SK-N-SH (cell line): ENCODE measurements at places on chromosomes 7 and 10. TPM values are rescaled to one million over a fixed set of nuclear protein-coding genes. Genes with fewer than 3 reads are reported as not detected.
A peak's percentile ranks its signal among the peaks of the same experiment; 100 is the strongest.

DNA sequence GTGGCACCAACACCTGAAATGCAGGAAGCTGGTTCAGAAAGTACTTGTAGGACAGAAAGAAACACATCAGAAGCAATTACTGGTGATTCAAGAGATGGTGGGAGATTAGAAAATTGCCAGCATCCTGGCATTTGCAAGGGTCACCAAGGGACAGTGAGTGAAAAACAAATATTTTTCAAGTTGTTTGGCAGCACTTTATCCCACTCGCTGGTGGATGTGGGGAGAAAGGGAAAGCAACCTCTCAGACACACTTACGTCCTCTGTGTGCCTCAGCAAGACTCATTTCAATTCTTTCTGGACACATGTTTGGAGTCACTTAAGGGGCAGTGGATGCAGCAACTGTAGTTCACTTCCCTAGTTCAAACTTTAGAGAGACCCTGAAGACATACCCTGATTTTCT lies 440.4 kb upstream of the GHITM start:
- DNase-seq = no peak

DNA sequence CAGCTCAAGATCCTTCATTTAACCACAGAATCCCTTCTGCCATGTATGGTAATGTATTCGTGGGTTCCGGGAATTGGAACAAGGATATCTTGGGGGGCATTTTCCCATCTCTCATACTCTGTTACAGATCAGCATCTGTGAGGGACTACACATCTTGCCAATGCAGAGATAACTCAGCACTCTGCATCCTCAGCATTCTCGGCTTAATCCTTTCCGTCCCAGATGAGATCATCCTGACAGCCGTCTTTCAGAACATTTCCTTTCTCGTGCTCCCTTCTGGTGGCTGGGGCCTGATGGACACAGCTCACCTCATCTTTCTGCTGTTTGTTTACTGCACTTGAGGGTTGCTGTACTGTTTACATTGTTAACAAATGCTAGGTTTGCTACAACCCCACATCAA lies 25.3 kb downstream of the FKBP6 start:
- no peak for DNase-seq

GRCh38 chr10:42691361-42692120 lies 53.2 kb upstream of the ZNF33B start:
- peak; percentile 83 for DNase-seq

DNA sequence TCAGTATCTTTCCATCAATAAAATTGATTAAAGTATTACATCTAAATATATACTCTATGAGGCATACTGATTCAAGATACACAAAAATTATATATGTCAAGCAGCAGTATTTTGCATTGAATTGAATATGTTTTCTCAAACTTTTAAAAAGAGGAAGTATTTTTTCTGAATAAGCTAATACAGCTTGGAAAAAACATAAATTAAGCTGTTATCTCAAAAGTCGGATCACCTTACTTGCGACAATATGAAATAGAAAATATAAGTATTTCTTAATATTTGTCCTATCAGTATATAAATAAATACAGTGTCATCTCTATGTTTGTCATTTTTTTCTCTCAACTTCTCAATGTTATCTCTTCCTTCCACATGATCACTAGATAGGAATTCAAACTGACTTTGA lies 139.3 kb downstream of the MBL2 start:
- no peak for DNase-seq

GRCh38 chr7:45726883-45727282 lies 146.0 kb downstream of the CCDC201 start:
- no peak for DNase-seq

DNA sequence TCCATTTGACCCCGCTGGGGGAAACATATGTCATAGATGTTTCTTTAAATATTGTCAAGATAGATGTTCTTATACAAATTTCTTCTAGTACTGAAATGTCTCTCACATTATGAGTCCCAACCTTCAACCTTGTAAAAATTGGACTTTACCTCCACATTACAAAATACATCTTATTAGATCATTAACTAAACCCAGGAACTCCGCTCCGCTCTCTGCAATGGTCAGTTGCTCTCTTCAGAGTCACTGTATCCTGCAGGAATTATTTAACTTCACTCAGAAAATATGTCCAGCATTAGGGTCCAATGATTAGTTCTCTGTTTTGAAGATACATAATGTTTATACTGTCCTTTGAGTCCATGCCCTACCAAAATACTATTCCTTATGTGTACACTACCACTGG lies 8.5 kb upstream of the AKR1D1 start:
- DNase-seq = no peak

- DNase-seq = peak; percentile 16
These were observed 60.4 kb upstream of the RAPGEF5 start for GRCh38 chr7:22417349-22417748.

DNA sequence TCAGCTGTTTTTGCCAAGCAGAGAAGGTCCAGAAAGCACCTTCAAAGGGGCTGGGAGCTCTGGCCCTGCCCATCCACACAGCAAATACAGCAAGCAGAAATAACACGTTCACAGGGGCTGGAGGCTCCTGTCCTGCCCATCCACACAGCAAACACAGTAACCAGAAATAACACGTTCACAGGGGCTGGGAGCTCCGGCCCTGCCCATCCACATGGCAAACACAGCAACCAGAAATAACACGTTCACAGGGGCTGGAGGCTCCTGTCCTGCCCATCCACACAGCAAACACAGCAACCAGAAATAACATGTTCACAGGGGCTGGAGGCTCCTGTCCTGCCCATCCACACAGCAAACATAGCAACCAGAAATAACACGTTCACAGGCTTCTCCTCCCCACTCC lies 558.1 kb downstream of the PTPRN2 start:
- no peak for DNase-seq

GRCh38 chr10:4754143-4754542 lies 71.9 kb upstream of the AKR1E2 start:
- no peak for DNase-seq

GRCh38 chr10:114399576-114399975 lies 4.7 kb downstream of the AFAP1L2 start:
- DNase-seq = no peak

- DNase-seq = no peak
These were observed 151.6 kb upstream of the VSTM2A start for GRCh38 chr7:54390565-54390964.

DNA sequence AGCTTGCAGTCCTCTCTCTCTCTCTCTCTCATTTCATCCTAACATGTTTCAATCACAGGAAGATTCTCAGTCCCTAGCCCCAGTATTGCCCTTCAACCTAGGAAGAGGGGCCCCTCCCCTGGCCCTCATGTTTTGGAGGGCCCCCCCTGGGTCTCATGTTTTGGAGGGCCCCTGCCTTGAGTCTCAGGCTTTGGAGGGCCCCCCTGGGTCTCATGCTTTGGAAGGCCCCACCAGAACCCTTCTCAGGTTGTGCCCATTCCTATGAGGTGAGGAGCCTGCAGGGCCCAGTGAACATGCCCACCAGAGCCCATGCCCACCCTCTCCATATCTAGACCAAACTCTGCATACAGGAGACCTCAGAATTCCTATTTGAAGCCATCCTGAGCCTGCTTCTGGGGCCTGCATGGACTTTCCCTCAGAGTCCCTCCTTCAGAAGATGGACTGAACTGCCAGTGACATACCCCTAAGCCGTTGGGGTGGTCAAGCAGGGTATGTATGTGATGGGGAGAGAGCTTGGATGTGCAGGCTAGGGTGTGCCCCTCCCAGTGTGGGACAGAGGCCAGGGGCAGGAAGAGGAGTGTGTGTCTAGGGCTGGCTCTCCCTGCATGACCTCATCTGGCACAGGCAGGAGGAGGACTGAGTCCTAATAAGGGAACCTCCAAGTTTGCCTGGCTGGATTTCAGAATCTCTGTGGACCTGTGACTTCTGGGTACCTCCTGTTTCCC lies 8.1 kb upstream of the VDAC2 start:
- DNase-seq = no peak

DNA sequence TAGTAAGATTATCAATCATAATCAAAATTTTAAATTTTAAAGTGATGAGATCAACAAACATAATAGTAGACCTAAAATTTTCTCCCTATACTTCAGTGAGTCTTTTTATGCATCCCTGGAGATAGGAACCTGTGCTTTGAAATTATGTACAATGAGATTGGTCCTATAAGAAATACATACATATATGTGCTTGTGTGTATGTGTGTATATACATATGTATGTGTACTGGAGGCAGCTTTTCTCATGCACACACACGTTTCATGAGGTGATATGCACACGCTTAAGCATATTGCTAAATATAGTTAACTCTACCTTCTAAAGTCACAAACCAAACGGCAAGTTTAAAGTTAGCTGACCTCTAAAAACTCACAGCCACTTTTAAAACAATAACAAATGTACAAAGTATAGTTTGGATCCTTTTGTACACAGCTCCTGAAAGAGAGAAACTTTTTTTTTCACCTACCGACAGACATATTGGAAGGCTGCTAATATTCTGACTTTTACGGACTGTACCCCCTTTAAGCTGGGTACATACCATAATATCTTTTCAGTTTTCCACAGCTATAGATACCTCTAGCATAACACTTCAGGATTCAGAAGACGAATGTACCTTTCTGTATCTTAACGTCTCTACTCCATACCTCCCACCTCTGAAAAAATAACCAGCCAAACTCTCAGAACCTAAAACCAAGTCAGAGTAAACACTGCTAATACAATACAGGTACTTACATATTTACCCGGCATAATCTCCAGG lies 3.3 kb downstream of the ITGB1 start:
- DNase-seq = no peak

- DNase-seq = no peak
These were observed 149.6 kb upstream of the PPP2R2D start for GRCh38 chr10:131750973-131751826.

- DNase-seq = peak; percentile 8
These were observed 100.0 kb upstream of the MINDY3 start for GRCh38 chr10:15960277-15960676.

GRCh38 chr7:106166651-106167342 lies 54.7 kb upstream of the SYPL1 start:
- peak; percentile 73 for DNase-seq

- DNase-seq = no peak
These were observed 227.6 kb upstream of the IMMP2L start for GRCh38 chr7:111789870-111790269.

- DNase-seq = no peak
These were observed 110.8 kb downstream of the HIBADH start for GRCh38 chr7:27551803-27552400.

DNA sequence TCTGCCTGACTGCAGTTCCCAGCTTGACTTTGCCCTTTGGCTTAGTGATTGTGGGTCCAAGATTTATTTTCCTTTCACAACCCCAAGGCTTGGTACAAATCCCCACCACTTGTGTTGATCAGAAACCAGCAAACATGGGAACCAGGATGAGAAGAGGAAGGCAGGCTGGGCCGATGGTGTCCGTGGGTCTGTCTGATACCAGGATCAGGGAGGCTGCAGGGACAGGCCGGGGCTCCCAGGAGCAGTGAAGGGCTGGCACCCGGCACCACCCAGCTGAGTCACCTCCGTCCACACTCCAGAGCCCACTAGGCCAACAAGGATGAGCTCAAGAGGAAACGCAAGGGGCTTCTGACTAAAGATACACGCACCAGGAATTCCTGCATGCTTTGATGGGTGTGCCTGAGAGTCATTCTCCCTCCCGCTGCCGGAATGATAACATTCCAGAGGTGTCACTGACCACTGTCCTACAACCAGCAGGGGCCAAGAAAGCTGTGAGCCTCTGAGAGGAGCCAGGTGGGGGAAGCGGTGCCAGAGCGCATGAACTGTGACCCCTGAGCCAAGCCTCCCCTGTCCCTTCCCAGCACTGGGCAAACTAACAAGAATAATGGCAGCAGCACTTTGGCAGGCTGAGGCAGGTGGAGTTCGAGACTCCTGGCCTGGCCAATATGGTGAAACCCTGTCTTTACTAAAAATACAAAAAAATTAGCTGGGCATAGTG lies 29.2 kb upstream of the PROSER2 start:
- no peak for DNase-seq

DNA sequence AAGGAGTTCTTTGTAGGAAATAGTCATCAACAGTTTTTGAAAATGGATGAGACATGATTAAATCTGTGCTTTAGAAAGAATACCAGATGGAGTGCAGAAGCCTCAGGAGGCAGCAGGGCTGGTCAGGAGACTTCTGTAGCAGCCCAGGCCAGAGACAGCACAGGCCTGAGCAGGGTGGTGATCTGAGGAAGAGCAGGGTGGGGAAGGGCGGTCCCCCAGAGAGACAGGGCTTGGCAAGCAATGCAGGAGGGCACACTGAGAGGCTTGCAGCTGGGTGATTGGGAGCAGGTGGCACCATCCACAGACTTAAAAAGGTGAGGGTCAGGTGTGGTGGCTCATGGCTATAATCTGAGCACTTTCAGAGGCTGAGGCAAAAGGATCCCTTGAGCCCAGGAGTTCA lies 4.3 kb upstream of the SMKR1 start:
- DNase-seq = no peak

GRCh38 chr7:39553436-39553835 lies 12.8 kb upstream of the YAE1 start:
- no peak for DNase-seq

- DNase-seq = no peak
These were observed 169.5 kb downstream of the PLXDC2 start for GRCh38 chr10:19985745-19986144.

DNA sequence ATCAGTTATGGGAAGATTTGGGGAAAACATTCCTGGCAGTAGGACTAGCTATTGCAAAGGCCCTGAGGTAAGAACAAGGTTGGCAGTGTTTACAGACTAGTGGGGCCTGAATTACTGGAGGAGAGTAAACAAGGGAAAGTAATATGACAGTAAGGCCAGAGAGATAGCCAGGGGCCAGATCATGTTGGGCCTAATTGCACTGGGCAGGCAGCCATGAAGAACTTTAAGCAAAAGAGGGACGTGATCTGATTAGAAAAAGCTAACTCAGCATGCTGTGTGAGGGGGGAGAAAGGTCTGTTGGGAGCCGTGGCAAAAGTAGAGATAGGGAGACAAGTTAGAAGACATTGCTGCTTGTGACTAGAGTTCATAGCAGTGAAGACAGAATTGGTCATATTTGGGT lies 9.2 kb downstream of the NUP42 start:
- DNase-seq = peak; percentile 83

GRCh38 chr10:77164616-77165311 lies 472.8 kb downstream of the KCNMA1 start:
- no peak for DNase-seq

GRCh38 chr10:48463318-48464003 lies 141.4 kb downstream of the ARHGAP22 start:
- DNase-seq = peak; percentile 61

Gene STOX1
- polyA plus RNA-seq = 0.13 and 0.21 TPM in 2 replicates

Gene IGFBP3
- polyA plus RNA-seq = 51.2 and 80.3 TPM in 2 replicates

Gene CPA2
- 0.03 TPM in 1 of 2 replicates, not detected in the other for polyA plus RNA-seq

Gene CYP26C1
- polyA plus RNA-seq = not detected in 2 replicates

Gene ITPRID1
- not detected in 2 replicates for polyA plus RNA-seq

Gene POMZP3
- polyA plus RNA-seq = 10.3 and 11.7 TPM in 2 replicates

Gene AGR2
- not detected in 2 replicates for polyA plus RNA-seq

Gene TSPAN13
- polyA plus RNA-seq = 0.26 and 0.42 TPM in 2 replicates

Gene GNB2
- polyA plus RNA-seq = 276 and 398 TPM in 2 replicates

Gene GUSB
- 67.6 and 96.9 TPM in 2 replicates for polyA plus RNA-seq

Gene SPDYE5
- 0.03 TPM in 1 of 2 replicates, not detected in the other for polyA plus RNA-seq

Gene ITGA8
- not detected in 2 replicates for polyA plus RNA-seq
